ENCODE measurements at places on chromosomes 11 and 22.

DNA sequence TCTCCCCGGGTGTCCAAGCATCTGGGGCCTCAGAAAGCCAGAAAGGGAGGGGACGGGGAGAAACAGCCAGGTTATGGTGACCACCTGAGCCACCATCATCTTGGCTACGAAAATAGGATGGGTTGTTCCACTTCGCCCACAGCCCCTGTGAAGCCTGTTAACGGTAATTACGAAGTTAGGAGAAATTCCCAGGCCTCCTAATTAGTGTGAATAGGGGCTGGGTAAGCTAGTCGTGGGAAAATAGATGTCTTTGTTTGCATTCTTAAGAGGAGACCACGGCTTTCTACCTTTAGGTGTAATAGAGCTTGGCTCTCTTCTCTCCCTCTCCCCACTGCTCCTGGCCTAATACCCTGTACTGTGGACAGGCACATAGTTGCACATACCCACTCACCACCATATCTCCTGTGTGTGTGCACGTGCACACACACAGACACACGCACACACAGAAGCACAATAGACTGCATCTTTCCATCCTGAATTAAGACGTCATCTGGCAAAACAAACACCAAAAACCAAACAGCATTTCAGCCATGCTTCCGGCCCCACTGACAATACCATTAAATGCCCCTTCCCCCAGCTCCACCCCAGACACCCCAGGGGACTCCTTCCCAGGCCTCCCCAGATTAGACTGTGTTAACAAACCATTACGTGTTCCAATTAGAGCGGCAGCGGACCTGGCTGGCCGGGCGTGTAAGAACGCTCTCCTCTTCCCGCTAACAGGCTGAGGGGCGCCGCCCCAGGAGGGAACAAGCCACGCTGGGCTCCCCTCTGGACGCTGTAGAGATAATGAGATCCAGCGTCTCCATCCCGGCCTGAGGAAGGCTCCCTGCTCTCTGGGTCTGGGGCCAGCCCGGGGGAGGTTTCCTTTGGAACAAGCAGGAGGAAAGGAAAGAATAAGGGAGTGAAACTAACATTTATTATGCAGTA is 72.8 kb downstream of the TP53I11 start:
- H3K27me3 ChIP-seq, result no peaks in the 10 kb centered on the region
- H3K36me3 ChIP-seq, result peaks cover 2% of the 10 kb centered on the region
- H3K4me1 ChIP-seq, result peaks cover 7% of the 10 kb centered on the region
- no peak for DNase-seq

GRCh38 chr22:20413217-20414058 is 19.5 kb downstream of the ZNF74 start:
- no peak overlapping the region for H3K27ac ChIP-seq
- no peaks in the 10 kb centered on the region for H3K27me3 ChIP-seq
- no peak for DNase-seq

DNA sequence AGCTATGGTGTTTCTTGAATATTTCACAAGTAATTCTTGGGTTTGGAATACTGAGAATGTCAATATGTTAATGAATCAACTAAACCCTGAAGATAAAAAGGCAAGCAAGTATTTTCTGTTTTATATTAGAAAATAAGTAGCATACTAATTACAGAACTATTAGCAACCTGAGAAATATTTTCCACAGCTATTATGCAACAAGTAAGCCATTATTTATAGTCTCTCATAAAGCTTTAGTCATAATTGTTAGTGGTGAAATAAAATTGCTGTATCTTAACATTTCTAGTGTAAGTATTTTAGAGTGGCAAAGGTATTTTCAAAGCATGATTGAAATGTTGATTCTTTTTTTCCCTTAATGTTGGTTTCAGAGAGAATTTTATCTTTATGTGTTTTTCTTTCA is 53.3 kb downstream of the FAR1 start:
- peaks cover 18% of the 10 kb centered on the region for H3K4me1 ChIP-seq
- H3K4me3 ChIP-seq, result no peak overlapping the region
- peaks cover 34% of the 10 kb centered on the region for H3K36me3 ChIP-seq
- no peaks in the 10 kb centered on the region for H3K27me3 ChIP-seq
- H3K27ac ChIP-seq, result no peak overlapping the region
- no peak for DNase-seq

- no peak overlapping the region for H3K4me3 ChIP-seq
- DNase-seq, result no peak
- H3K36me3 ChIP-seq, result no peaks in the 10 kb centered on the region
- no peaks in the 10 kb centered on the region for H3K27me3 ChIP-seq
Observed at GRCh38 chr22:41028841-41029240, 63.6 kb upstream of the EP300 start.

DNA sequence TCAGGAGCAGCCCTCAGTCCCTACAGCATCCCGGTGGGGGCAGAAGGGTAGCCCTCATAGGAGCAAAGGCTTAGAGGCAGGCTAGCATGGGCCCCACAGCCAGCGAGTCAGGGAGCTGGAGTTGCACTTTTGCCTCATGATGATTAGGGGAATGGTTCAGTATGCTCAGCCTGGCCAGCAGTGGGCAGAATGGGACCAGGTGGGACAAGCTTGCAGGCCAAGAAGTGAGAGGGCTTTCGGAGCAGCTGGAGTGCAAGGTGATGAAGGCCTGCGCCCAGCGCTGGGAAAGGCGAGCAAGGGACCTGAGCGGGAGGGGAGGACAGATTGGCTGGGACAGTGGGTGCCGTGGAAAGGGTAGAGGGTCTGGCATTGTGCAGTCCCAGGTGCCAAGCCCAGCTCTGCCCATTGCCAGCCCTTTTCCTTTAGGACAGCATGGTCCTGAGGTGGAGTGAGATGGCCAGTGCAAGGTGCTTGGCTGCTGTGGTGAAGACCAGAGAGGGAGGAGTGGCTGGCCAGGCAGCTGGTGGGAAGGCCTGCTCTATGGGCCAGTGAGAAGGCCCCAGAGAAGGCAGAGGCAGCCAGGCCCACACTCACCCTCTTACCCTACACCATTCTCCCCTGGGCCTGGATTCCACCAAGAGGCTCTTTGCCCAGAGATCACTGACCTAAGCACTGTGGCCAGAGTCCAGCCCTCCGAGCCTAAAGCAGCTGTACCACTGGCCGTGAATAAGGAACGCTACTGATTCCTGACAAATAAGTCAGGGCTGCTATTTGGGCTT is 47.9 kb upstream of the SUSD2 start:
- peak overlapping the region; percentile 78 for H3K27ac ChIP-seq
- no peak overlapping the region for H3K4me3 ChIP-seq
- DNase-seq, result no peak

DNA sequence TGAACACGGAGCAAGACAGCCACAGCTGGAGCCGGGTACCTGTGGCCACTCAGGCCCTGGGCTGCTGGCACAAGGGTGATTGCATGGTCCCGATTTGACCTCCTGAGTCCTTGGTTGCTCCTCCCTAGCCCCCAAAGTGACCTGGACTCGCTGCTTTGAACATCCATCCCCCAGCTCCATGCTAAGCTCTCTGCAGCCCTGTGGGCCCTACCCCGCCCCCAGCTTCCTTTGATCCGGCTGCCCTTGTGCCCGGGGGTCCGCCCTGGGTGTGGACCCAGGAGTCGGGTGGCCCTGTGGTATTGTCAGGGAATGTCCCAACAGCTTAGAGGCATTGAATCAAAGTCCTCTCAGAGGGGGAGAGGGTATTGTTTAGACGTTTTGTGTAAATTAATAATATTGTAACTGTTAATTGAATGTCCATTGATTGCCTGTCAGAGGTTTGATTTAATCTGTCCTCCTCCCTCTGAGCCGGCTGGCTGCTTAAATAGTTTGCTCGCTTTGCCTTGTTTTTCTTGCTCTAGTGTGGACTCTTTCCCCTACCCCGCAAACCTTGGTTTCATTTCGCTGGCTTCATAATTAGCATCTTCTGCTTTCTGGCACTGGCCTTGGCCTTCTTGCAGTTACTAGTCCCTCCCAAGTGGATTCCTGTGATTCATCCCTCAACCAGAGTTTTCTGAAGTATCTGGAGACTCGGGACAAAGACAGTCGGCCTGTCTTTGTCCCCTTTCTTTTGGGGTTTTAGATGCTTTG is 20.7 kb downstream of the GRIK4 start:
- no peak overlapping the region for H3K27ac ChIP-seq
- no peaks in the 10 kb centered on the region for H3K36me3 ChIP-seq
- no peak for DNase-seq
- H3K27me3 ChIP-seq, result peaks cover 83% of the 10 kb centered on the region
- H3K4me3 ChIP-seq, result no peak overlapping the region

GRCh38 chr11:112229159-112229558 is 2.9 kb downstream of the PTS start:
- no peak overlapping the region for H3K4me3 ChIP-seq
- no peak for DNase-seq
- H3K27ac ChIP-seq, result no peak overlapping the region
- peaks cover 48% of the 10 kb centered on the region for H3K36me3 ChIP-seq
- H3K4me1 ChIP-seq, result peaks cover 19% of the 10 kb centered on the region
- no peaks in the 10 kb centered on the region for H3K27me3 ChIP-seq

GRCh38 chr11:81942646-81943045 is 791.0 kb downstream of the FAM181B start:
- no peaks in the 10 kb centered on the region for H3K27me3 ChIP-seq
- H3K36me3 ChIP-seq, result no peaks in the 10 kb centered on the region
- H3K27ac ChIP-seq, result no peak overlapping the region
- H3K4me1 ChIP-seq, result no peaks in the 10 kb centered on the region
- no peak overlapping the region for H3K4me3 ChIP-seq
- no peak for DNase-seq

DNA sequence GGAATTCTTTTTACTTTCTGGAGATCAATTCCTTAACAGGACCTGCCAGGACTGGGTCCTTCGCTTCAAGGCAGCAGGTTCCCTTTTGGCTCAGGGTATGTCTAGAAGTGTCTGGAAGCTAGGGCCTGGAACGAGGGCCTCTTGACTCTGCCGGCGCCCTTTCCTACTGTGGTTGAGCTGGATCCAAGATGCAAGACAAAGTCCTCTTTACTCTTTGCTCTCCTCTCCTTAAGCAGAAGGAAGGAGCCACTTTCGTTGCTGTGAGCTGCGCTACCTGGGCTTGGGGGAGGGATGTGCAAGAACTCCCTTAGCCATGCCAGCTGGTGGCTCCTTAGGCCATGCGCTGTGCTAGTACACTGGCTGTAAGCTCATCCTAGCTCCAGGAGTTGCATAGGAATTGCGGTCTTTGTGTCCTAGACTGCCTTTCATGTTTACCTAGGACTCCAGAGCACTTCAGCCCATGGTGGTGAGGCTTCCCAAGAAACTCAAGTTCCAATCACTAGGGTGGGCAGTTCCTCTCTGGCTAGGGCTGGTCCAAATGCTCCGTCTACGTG is 18.1 kb downstream of the GLB1L2 start:
- H3K4me1 ChIP-seq, result peaks cover 34% of the 10 kb centered on the region
- DNase-seq, result no peak
- H3K36me3 ChIP-seq, result peaks cover 12% of the 10 kb centered on the region
- H3K4me3 ChIP-seq, result peak overlapping the region; percentile 53
- H3K27me3 ChIP-seq, result no peaks in the 10 kb centered on the region

- H3K4me3 ChIP-seq, result no peak overlapping the region
- no peak for DNase-seq
- H3K36me3 ChIP-seq, result peaks cover 7% of the 10 kb centered on the region
- H3K27me3 ChIP-seq, result no peaks in the 10 kb centered on the region
- H3K4me1 ChIP-seq, result peaks cover 27% of the 10 kb centered on the region
Observed at GRCh38 chr22:40376149-40376548, 5.8 kb downstream of the SGSM3 start.

DNA sequence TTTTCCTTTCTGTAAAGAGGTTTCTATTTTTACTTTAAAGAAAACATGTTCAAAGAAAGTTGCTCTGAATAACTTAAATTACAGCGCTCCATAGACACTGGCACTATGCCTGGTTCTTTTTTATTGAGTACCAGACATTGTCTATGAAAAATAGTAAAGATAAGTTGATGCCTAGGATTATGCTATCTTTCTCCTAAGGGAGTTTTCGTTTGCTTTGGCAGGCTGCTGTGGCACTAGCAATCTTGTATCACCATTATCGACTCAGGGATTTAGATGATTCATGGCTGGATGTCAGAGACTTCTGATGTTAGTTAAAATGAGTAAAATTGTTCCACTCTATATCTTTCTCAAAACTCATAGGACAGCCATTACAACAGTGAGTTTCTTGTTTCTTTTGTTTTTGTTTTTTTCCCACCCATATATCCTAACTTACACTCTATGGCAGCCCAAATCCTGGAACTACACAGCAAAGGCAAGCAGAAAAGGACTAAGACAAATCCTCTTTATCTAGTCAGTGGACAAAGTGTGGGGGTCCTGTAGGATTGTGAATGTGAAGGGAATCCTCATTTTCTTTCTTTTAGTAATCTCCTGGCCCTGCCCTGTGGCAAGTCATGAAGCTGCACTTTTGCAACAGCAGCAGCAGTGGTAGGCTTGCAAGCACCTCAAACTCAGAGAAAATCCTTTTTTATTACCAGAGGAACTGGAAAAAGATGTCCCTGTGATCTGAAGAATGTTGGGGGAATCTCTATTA is 20.7 kb downstream of the SLN start:
- H3K4me3 ChIP-seq, result no peak overlapping the region
- H3K27me3 ChIP-seq, result peaks cover 31% of the 10 kb centered on the region
- no peaks in the 10 kb centered on the region for H3K4me1 ChIP-seq
- no peak for DNase-seq
- H3K27ac ChIP-seq, result no peak overlapping the region

DNA sequence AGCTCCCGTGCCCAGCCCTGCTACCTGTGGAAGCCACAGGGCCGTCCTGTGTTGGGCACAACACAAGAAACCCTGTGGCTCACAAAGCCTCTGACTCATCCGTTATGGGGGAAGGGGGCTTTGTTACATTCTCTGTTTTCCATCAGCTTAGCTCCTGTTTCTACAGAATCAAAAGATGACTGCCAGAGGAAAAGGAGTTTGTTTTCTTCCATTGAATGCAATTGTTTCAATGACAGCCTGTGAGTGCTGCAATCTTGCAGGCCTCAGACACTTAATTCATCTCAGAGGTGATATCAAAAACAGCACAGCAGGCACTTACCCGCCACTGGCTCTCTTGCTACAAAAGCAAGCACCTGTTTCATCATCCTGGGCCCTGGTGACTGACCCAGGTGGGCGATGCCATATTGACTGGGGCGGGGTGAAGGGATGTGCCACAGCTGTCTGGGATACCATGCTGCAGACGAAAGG is 194.3 kb downstream of the OPCML start:
- no peak overlapping the region for H3K4me3 ChIP-seq
- no peak overlapping the region for H3K27ac ChIP-seq
- H3K4me1 ChIP-seq, result no peaks in the 10 kb centered on the region
- H3K36me3 ChIP-seq, result no peaks in the 10 kb centered on the region
- DNase-seq, result no peak
- no peaks in the 10 kb centered on the region for H3K27me3 ChIP-seq

- no peak overlapping the region for H3K4me3 ChIP-seq
- H3K27ac ChIP-seq, result no peak overlapping the region
- DNase-seq, result no peak
- H3K27me3 ChIP-seq, result peaks cover 31% of the 10 kb centered on the region
- no peaks in the 10 kb centered on the region for H3K36me3 ChIP-seq
- H3K4me1 ChIP-seq, result no peaks in the 10 kb centered on the region
Observed at GRCh38 chr22:35591714-35592417, 25.3 kb downstream of the MB start.

DNA sequence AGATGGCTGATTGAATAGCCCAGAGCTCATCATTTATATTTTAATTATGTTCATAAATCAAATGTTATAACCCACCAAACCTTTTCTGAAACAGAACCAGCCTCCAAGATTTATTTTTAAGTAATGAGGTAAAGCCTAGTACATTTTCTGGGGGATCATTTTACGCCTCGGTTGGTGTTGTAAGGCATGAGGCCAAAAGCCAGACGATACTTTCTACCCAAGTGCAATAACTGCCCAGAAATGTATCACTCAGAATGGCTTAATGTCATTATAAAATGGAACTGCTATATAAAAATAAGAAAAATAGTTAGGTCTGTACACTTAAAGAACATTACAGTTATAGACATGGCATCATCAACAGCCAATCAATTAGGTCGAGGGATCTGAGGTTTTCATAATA is 283.3 kb downstream of the CADM1 start:
- peaks cover 10% of the 10 kb centered on the region for H3K36me3 ChIP-seq
- H3K4me1 ChIP-seq, result peaks cover 39% of the 10 kb centered on the region
- peak overlapping the region; percentile 95 for H3K27ac ChIP-seq
- no peak overlapping the region for H3K4me3 ChIP-seq

Data from central memory CD8-positive, alpha-beta T cell (primary cell).